Globus pallidus (tissue), 1 donor: ENCODE measurements at places on chromosomes 6 and 20.

DNA sequence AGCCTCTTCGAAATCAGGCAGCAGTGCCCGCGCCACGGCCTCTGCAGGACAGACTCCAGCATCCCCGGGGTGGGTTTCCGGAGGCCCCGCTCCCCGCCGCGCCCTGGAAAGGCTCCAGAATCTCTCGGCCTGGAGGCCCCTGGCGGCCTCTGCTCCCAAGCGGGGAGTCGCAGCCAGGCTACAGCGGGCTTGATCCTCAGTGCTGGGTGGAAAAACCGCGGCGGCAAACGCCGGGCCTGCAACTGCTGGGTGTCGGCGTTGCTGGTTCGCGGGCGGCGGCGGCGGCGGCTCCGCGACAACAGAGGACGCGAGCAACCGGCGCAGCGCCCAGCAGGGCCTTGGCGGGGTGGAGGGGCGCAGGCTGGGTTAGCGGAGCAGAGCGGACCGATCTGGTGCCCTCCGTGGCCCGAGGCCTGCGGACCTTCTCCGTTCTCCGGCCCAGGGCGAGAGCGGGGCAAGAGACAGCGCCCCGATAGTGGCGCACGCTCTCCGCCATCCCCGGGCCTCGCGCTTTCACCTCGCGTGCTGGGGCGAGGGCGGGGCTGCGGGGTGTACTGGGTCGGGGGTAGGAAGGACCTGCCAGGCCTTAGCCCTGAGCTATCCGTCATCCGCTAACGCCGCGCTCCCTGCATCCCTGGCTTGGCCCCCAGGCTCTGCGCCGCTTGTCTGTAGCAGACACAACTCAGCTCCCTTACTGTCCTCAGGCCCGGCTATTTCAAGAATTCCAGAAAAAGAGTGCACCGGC is 3.4 kb upstream of the ZNF292 start:
- DNase-seq, result peak; percentile 71

- DNase-seq, result no peak
Observed at GRCh38 chr6:52014391-52014790, 73.0 kb downstream of the PKHD1 start.

DNA sequence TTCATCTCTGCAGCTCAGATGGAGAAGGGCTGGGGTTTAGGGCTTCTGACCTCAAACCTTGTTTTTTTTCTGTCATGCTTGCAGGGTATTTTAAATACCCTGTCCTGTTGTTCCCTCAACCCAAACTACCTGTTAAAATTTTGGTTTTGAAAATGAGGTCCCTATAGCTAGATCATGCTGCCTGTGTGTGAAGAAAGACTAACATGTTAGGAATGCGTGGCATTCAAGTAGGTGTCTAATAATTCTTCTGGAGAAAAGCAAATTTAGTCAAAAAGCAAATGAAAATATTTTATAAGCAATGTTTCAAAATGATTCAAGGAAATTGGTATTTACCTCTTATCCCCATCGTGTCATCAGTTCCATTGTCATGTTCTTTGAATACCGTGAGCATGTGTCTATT is 77.2 kb upstream of the C20orf144 start:
- no peak for DNase-seq

DNA sequence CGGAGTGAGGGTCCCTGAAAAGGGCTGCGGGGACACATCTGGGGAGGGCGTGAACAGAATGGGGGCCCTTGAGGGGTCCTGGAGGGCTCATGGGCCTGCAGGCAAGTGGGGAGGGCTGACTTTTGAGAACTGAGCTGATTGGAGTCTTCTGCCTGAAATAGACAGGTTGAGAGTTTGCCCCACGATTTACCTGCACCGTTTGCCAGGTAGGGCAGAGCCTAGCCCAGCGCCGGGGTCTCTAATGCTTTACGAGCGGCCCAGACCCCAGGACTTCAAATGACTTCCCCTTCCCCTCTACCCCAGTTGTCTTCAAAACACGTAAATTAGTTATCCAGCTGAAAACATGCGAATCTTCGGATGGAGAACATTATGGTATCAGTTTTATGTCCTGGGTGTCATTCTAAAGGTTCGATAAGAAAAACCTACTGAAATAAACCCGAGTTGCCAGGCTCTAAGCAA is 1.3 kb downstream of the PLCB1 start:
- no peak for DNase-seq

- DNase-seq, result no peak
Observed at GRCh38 chr20:45405571-45406259, 2.4 kb upstream of the DBNDD2 start.

- DNase-seq, result no peak
Observed at GRCh38 chr6:15327271-15327670, 81.4 kb downstream of the JARID2 start.

- peak; percentile 58 for DNase-seq
Observed at GRCh38 chr20:57266291-57267157, at the start of gene BMP7. BMP7 (minus strand) TSS chr20:57266641; CDS start chr20:57266122, 519 bp downstream.

DNA sequence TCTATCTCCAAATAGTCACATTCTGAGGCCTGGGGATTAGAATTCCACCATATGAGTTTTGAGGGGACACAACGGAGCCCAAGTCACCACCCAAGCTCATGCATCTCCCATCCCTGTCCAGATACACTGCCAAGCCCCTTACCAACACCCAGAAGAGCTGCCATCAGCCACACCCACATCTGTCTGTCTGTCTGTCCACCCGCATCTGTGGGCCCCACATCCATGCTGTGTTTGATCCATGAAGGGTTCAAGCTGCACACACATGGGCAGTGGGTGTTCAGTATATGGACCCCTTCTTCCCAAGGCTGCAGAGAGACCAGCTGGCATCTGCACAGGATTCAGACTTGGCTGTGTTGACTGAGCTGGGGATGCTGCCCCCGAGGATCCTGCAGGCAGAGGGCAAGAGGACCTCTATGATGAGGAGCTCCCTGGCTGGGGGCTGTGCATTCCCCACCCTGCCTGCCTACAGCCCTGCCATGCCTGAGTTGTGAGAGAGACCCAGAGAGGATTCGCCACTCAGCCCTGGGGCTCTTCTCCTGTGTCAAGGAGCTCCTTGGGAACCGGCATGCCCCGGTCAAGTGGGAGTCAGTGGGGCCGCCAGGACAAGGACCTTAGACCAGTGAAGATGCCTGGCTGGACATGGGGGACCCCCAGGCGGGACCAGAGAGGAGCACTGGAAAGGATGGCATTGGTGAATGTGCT is 206.4 kb downstream of the SYNDIG1 start:
- no peak for DNase-seq

DNA sequence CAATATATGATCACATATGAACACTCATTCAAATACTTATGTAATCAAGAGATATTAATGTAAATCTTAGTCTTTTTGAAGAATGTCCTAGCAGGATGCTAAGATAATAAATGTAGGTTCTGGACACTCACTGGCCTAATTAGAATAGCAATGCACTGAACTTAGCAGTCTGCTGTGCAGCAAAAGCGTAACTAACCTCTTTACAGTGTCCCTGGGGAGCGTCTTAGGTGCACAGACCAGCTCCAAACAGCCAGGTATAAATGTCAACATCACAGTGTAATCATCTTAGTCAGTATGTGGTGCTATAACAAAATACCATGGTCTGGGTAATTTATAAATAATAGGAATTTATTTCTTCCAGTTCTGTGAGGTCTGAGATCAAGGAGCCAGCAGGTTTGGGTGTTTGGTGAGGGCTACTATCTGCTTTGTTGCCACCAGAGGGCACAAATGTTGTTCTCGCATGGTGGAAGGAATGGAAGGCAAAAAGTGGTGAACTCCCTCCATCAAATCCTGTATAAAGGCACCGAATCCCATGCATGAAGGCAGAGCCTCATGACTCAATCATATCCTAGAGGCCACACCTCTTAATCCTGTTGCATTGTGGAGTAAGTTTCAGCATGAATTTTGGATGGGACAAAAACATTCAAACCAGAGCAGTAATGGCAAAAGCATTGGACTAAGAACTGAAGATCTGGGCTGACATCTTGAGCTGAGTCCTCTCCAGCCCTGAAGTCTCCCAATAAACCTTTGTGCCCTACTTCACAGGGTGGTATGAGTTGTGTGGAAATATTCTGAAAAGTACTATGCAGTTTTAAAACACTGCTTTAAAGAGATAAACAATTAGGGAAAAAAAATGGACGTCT is 41.8 kb upstream of the FOXO3 start:
- no peak for DNase-seq

DNA sequence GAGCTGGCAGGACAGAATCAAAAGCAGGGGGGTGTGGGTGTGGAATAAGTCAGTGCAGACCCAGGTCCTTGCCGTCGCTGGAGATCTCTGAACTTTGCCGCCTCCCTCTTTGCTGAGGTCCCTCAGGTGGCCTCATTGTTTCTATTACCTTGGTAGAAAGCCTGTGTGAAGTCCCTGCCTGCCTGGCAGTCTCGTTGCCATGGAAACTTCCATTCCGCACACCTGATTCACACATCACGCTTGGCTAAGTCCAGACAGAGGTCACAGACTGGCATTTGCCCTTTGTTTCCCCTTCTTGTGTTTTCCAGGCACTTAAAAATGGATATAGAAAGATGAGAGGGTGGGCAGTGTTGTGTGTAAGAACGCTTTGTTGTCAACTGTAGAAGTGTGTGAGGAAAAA is 260.6 kb downstream of the PRL start:
- no peak for DNase-seq

GRCh38 chr6:77455271-77455670 is 8.0 kb downstream of the HTR1B start:
- DNase-seq, result no peak

DNA sequence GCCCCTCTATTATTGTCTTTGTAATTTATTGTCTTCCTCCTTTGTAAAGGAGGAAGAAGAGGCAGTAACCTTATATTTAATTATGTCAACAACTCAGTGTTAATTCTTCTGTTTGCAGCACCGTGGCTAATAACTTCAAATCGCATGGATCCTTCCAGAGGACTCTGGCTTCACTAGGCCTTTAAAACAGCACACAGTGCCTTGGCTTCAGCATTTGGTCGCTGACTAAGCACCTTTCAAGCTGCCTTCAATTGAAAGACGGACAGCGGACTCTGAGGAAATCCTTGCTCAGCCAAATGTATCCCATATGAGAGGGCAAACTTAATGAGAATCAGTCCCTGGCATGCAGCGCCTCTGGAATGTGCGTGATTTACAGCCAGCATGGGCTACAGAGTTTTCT is 64.2 kb downstream of the SGK1 start:
- DNase-seq, result peak; percentile 63

GRCh38 chr6:133817460-133818047 is 71.4 kb upstream of the TCF21 start:
- no peak for DNase-seq

GRCh38 chr20:38680500-38681306 is 43.6 kb upstream of the SLC32A1 start:
- DNase-seq, result no peak

DNA sequence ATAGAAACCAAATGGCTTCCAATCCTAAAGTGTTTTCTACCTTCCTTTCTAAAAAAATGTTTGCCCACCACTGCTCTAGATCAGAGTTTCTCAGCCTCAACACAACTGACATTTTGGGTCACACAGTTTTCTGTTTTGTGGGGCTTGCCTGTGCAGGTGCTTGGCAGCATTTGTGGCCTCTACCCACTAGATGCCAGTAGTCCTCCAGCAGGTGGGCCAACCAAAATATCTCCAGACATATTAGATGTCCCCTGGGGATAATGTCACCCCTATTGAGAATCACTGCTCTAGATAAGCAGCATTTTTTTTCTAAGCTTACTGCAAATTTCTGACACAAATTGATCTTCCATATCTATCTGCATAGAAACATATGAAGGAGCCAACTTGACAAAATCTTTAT is 26.3 kb upstream of the EPM2A start:
- no peak for DNase-seq

GRCh38 chr6:96940322-96940721 is 15.8 kb downstream of the KLHL32 start:
- DNase-seq, result no peak

DNA sequence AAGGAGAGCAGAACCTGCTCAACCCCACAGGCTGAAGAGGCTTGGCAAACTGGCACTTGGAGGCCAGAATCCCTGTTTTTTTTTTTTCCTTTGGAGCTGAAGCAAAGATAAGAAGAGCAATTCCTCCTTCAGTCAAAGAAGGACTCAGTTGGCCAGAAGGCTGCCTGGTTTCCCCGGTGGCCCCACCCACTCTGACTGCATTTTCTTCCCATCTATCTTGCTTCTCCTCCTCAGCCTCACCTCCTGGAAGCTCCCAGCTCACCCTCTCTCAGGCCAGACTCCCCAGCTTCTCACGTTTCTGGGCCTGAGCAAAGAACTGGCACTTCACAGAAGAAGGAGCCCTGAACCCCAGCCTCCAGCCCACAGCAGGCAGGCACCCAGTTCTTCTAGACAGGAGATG is 2.4 kb downstream of the LRFN2 start:
- no peak for DNase-seq

DNA sequence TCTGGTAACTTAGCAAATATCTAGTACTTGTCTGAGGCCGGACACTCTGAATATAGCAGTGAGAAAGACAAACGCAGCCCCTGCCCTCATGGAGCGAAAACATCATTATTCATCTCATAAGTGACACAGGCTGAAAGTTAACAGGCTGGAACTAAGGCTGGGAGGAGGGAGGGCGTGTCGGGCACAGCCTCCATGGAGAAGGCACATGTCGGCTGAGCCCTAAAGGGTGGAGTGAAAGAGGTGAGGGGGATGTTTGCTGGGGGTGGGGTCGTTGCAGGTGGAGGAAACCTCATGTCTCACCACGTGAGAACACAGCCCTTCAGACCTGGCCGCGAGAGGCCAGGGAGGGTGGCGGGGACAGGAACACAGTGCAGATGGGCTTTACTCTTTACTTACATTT is 108.8 kb upstream of the FOXC1 start:
- no peak for DNase-seq

- DNase-seq, result no peak
Observed at GRCh38 chr6:75631859-75632635, 30.4 kb downstream of the SENP6 start.

- no peak for DNase-seq
Observed at GRCh38 chr20:24491041-24491756, 21.8 kb downstream of the SYNDIG1 start.

DNA sequence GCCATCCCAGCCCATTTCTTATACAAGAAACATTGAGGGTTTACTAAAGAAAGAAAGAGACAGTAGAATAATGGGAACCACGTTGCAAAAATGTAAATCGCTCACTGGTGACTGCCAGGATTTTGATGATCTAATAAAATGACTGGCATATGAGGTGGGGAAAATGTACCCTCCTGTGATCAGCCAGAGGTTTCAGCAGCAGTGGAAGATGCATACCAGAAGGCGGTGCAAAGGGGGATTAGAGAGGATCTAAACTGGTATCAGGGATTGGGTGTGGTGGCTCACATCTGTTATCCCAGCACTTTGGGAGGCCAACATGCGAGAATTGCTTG is 60.8 kb upstream of the DDR1 start:
- no peak for DNase-seq

DNA sequence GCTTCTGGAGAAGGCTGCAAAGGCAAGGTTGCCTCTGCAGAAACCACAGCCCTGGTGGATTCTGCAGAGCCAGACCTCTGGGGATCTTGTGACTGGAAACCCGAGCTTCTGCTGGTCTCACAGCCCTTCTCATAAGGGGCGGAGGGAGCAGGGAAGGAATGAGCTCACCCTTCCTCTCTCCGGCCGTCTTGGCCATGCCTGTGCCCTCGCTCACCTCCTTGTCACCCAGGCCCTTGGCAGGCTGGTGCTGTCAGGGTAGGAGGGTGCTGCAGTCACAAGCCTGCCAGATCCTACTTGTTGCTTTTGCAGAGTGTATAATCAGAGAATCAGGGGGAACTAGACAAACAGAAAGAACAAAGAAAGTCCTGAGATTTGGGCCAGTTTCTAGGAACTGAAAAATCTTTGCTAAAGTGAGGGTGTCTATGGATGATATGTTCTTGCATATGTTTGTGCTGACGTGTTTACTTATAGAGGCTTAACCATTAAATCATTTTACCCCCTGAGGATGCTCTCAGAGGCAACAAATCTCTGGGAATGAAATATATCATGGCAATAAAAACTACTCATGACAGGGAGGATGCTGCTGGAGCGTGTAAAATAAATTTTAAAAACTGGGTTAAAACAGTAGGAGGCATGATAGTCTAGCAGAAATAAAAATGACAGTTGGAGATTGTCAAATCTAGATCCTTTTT is 244.9 kb upstream of the SOX4 start:
- DNase-seq, result no peak
